Non-pigmented ciliary epithelial cell (primary cell): ENCODE measurements at places on chromosomes 5 and 9.

- DNase-seq, result no peak
Observed at GRCh38 chr5:72082048-72082447, 25.2 kb upstream of the MAP1B start.

GRCh38 chr5:133643365-133643764 lies 31.0 kb upstream of the FSTL4 start:
- no peak for DNase-seq

GRCh38 chr9:120312031-120312430 lies 267.9 kb downstream of the CDK5RAP2 start:
- no peak for DNase-seq

DNA sequence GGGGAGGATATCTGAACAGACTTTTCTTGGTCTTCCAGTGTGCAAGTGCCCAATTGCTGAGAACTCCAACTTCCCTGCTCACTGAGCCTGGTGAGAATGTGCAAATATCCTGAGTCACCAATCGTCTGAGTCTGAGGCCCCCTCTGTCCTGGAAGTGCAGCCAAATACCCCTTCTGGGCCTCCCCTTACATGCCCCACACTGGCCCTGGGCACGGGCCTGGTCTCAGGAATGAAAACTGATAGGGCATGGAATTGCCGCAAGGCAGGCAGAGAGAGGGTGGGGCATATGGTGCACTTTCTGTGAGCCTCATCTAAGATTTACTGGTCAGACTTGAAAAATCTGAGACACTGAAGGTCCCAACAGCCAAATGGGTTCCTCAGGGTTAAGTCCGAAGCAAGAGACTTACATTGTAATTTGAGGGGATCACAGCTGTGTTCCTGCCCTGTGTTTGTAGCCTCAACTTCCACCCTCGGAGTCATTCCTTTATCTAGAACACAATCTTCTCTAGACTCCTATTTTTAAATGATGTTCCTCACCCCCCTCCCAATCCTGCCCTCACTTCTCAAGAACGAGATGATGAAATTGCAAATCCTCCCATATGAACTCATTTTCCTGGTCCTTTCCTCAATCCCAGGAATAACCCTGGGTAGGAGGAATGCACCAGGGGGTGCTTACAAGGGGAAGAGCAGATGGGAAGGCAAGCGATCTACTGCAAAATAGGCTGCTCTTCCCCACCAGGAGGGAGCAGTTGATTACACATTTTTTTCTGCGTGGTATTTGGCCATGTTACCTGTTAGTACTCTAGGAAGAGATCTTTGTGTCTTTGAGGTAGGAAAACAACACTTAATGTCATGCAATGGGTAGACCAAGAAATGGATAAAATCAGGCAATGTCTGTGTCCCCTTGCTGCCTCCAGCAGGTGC lies 34.6 kb upstream of the ARHGAP26 start:
- DNase-seq, result no peak

- DNase-seq, result no peak
Observed at GRCh38 chr9:79107911-79108676, 463.7 kb upstream of the TLE4 start.

- DNase-seq, result no peak
Observed at GRCh38 chr5:180591311-180591887, at the start of gene SCGB3A1. TSS of gene SCGB3A1 (minus strand) at chr5:180591499. CDS start at chr5:180591462, 37 bp downstream.
